ENCODE measurements at places on chromosomes 2 and 18. TPM values are rescaled to one million over a fixed set of nuclear protein-coding genes. Genes with fewer than 3 reads are reported as not detected.

Gene DOK6
- 0.32 TPM for total RNA-seq

- no peak for DNase-seq
Observed at GRCh38 chr2:37825586-37825985, 99.5 kb upstream of the RMDN2 start.

DNA sequence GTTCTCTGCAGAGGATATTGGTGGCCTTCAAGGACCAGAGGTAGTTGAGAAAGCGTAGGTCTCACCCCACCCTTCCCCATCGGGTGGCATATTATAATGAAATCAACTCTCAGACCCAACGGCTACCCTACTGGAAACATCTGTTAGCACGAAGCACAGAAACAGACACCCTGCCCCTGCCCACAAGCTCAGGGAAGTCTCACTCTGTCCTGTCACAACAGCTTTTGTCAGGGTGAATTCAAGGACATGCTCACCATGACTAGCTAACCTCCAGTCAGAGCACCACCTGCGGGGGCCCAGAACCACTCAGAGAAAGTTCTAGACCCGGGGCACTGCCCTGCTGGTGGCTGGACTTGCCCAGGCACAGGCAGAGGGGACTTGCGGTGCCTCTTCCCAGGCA lies 3.5 kb upstream of the B3GNT7 start:
- no peak for DNase-seq

Gene CRYGC
- total RNA-seq, result not detected

DNA sequence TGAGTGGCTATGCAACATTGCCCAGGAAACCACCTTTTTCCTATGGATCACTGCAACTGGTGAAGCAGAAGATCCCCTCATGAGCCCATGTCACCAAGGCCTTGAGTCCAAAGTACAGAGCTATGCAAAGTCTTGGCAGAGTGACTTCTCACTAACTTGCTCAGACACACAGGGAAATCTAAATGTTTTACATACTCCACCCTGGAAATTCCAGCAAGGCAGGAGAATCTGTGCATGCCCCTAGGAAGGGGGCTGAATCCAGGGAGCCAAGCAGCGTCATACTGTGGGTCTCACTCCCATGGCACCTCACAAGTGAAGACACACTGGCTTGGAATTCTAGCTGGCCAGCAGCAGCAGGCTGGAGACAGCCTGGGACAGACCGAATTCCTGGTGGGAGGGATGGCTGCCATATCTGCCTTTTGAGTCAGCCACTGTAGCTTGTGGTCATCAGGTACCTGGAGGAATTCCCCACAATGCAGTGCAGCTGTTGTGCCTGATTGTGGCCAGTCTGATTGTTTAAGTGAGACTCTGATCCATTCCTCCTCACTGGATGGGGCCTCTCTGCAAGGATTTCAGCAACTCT lies 1817.4 kb downstream of the SUCLG1 start:
- DNase-seq, result no peak

DNA sequence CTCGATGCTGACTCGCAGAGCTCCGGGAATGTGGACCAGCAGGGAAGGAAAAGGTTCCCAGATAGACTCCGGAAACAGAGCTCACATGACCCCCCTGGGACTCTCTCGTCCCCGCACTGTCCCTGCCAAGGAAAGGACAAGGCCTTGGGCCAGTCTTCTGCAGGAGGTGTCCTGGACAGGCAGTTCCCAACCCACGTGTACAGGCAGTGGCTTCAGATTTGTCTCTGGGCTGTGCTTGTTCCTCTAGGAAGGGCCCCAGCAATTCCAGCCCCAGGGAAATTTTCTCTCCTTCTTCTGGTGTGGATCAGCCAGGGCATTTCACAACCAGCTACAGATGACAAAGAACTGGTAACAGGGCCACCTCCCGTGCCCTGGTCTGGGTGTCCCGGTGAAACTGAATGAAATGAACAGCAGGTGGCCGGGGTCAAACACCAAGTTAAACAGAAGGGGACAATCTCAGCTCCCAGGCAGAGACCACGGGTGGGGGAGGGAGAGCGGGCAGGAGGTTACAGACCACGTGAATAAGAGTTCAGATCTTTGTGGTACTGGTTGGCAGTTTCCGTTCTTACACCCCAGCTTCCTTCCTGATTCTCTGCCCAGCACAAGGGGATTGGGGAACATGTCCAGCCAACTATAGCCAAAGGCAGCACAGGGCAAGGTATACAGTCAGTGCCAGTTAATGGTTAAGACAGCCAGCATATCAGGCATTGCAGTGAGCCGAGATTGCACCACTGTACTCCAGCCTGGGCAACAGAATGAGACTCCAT lies 52.2 kb upstream of the CAB39 start:
- peak; percentile 79 for DNase-seq

Gene SLC19A3
- total RNA-seq, result 7.5 TPM

Gene C1QL2
- total RNA-seq, result not detected

Gene FBXO11
- 63.2 TPM for total RNA-seq

Gene NT5DC4
- not detected for total RNA-seq

Gene CDCA7
- 44.4 TPM for total RNA-seq

DNA sequence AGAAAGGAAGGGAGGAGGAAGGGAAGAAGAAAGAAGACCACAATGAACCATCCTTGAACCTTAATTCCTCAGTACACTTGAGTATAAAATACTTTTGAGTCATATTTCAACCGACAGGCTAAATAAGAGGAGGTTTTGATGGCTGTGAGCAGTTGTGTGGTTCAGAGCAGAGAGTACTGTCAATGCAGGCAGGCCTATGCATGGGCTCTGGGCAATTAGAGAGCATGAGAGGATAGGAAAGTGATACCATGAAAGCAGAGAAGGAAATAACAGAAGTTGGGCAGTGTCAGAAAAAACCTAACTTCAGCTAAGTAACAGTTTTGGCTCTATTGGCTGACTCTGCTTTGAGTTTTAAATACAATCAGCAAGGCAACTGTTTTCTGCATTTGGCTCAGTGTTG lies 123.6 kb upstream of the STK17B start:
- DNase-seq, result no peak

Gene MIB1
- total RNA-seq, result 31.8 TPM

- no peak for DNase-seq
Observed at GRCh38 chr2:173119944-173120343, 44.3 kb downstream of the MAP3K20 start.
